ENCODE measurements at places on chromosomes 2 and 18.

DNA sequence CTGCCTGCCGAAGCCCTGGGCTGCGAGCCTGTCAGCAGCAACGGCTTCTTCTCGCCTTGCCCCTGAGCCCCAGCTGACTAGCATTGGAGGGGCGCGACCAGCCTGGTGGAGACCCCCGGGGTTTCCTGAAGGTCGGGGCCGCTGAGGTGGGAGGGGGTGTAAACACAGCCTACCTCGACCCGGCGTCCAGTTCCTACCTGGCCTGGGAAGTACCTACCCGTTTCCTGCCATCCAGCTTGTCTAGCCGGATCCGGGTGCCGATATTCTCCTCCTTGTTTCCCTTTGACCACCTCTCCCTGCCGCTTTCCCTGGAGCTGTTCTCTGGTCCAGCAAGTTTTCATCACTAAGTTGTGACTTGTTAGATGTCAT is 511 bp downstream of the MOB4 start:
- no peak for DNase-seq

- DNase-seq, result no peak
These were observed 42.3 kb downstream of the KCTD1 start for GRCh38 chr18:26506012-26506411.

GRCh38 chr2:222673883-222674282 is 2.4 kb downstream of the MOGAT1 start:
- DNase-seq, result no peak

- no peak for DNase-seq
These were observed 1094.7 kb upstream of the KLHL29 start for GRCh38 chr2:22290302-22290701.

DNA sequence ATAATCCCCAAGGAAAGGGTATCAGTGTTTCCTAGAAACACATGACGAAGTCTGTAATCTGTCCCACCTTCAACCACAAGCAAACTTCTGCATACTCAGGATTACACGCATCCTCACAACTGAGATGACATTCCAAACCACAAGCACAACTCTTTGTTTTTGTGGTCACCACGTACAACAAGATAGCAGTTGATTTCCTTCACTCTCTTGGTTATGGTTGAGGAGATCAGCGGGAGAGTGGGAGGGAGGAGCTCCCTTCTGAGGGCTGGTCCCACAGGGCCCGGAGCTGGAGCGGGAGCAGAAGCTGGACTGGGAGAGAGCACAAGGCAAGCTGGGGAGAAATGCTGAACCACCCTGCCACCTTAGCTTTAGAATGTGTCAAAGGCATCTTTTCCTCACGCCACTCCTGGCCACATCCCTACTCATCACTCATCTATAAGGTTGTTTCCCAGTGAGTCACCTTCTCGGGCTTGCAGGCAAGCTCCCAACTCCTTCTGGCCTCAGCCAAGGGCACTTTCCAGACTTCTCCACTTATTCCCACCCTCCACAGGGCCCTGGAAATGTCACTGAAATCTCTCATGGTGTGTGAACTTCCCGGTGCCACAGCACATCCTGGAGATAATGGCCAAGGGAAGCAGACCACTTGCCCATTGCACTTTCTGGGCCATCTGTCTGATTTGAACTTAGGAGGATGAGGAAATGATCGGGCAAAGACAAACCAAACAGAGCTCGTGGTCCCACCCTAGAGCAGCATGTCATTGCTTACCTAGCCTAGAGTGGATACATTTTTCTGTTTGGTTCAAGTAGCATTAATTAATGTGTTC is 98.9 kb upstream of the LGALSL start:
- no peak for DNase-seq

- no peak for DNase-seq
These were observed 56.7 kb downstream of the NEMP2 start for GRCh38 chr2:190477661-190478454.

DNA sequence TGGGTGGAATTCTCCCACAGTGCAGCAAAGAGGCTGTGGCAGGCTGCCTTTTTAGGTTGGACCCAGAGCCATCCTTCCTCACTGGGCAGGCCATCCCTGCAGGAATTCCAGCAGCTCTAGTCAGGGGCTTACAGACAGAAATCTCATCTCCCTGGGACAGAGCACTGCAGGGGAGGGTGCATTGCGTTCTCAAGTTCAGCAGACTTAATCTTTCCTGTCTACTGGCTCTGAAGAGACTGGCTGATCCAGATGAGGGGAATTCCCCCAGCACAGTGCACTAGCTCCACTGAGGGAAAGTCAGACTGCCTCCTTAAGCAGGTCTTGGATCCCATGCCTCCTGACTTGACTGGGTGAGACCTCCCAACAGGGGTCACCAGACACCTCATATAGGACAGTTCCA is 899.7 kb upstream of the VRK2 start:
- DNase-seq, result no peak
